Esophagus squamous epithelium (tissue), 5 donors: ENCODE measurements at places on chromosomes 6 and 20.

DNA sequence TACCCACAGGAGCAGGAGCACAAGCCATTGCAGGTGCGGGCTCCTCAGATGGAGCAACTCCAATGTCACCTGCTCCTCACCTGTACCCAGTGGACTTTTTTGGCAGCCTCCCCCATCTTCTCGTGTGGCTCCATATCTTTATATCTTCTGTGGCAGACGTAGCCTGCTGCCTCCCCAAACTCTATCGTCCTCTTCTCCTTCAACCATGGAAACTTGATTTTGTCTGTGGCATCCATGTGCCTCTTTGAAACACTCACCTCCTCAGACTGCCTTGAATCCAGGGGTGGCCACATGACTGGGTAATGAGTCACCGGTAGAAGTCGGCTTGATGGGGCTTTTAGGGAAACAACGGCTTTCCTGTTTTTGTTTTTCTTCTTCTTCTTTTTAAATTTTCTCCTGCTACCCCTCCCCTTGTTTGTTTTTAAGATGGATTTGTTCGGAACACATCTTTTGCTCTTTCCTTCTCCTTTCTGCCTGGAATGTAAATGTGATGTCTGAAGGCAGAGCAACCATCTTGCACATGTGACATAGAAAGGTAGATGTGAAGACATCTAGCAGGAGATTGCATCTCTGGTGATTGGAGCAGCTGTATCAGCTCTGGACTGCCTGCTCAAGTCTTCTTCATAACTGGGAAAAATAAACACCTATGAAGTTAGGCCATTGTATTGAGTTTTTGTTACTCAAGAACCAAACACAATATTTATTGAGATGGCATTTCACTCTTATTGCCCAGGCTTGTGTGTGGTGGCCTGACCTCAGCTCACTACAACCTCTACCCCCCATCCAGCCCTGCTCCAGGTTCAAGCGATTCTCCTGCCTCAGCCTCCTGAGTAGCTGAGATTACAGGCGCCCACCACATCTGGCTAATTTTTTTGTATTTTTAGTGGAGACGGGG is 69.9 kb upstream of the DDR1 start:
- DNase-seq, result no peak

- no peak for DNase-seq
Observed at GRCh38 chr6:114431641-114432040, 88.8 kb upstream of the HS3ST5 start.

DNA sequence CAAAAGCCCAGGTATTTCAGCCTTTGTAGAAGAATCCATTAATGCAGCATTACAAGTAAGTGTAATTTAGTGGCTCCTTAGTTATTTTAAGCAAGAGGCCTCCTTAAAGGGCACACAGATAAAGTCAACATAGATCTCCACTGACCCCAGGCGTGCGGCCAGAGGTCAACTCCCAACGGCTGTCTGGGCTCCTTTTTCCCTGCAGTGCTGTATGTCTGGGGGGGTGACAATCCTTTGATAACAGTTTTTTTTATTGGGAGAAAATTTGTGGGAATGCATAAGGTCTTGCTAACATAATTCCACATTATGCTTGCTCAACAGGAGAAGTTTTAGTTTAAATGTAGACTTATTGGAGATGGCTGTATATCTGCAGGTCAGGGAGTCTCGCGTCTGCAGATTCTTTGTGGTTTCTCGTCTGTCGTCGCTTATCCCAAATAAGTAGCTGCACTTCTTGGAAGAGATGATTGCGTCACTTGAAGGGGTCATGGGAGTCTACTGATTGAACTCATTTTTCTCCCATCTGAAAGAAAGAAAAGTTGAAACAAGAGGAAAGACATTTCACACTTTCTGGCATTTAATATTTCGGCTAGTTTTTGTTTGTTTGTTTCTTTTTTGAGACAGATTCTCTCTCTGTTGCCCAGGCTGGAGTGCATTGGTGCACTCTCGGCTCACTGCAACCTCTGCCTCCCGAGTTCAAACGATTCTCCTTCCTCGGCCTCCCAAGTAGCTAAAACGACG is 151.7 kb upstream of the AKAP12 start:
- no peak for DNase-seq

DNA sequence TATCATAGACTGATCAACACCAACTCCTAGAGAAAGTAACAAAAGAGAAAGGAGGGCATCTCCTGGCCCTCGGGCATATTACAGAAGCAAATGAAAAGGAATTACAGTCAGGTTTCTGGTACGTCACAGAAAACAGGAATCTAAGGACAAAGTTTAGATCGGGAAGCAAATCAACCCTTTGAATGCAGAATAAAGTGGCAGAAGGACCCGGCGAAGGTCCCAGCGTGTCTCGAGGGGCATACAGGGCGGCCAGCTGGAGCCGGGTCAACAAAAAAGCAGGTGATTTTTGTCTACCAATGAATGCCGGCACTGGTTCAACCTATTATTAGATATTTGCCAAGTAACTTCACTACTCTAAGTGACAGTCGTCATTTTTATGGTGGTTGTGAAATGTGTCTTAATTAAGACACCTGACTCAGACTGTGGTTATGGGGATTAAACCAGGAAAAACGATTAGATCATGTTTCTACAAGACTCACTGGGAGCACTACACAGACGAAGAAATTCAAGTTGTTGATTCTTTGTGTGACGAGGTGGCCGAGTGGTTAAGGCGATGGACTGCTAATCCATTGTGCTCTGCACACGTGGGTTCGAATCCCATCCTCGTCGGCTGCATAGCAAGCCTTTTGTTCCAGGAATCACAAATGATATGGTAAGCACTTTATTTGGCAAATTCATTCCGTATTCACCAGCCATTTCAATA is 12.4 kb upstream of the ZSCAN9 start:
- no peak for DNase-seq

GRCh38 chr6:162856885-162857284 is 129.1 kb downstream of the PACRG start:
- no peak for DNase-seq

GRCh38 chr20:36672991-36673390 is 27.0 kb upstream of the SLA2 start:
- no peak for DNase-seq

DNA sequence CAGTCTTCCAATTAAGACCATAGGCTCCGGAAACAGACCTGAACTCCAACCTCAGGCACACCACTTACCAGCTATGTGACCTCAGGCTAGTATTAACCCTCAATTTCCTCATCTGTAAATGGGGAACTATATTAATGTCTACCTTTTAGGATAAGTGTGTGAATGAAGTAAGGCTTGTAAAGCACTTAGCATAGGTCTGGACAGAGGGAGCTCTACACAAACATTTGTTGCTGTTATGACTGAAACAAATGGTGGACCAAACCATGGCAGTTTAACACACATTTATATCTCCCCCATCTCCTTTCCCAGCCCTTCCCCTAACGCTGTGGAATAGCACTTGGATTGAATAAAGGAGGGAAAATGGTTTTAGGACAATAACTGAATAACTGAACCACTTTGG is 48.7 kb downstream of the TSHZ2 start:
- no peak for DNase-seq

- no peak for DNase-seq
Observed at GRCh38 chr6:134379076-134379475, 61.2 kb upstream of the SGK1 start.

GRCh38 chr6:111212625-111213024 is 125.3 kb downstream of the SLC16A10 start:
- DNase-seq, result no peak

GRCh38 chr6:122400121-122400450 is 634 bp downstream of the HSF2 start:
- no peak for DNase-seq

DNA sequence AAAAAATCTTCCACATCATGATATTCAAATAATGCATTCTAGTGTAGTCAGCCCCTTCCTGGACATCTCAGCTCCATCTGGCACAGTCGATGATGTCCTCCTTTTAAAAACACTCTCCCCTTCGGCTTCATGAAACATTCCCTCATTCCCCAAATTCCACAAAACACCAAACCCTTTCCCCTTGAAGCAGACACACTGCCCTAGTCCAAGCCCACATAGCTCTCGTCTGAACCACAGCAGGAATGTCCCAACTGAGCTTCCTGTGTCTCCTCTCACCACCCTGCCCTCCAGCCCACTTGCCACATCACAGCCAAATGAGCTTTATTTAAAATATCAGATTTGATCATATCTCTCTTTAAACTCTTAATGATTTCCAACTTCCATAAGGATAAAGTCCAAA is 106.4 kb upstream of the CARMIL1 start:
- DNase-seq, result no peak

DNA sequence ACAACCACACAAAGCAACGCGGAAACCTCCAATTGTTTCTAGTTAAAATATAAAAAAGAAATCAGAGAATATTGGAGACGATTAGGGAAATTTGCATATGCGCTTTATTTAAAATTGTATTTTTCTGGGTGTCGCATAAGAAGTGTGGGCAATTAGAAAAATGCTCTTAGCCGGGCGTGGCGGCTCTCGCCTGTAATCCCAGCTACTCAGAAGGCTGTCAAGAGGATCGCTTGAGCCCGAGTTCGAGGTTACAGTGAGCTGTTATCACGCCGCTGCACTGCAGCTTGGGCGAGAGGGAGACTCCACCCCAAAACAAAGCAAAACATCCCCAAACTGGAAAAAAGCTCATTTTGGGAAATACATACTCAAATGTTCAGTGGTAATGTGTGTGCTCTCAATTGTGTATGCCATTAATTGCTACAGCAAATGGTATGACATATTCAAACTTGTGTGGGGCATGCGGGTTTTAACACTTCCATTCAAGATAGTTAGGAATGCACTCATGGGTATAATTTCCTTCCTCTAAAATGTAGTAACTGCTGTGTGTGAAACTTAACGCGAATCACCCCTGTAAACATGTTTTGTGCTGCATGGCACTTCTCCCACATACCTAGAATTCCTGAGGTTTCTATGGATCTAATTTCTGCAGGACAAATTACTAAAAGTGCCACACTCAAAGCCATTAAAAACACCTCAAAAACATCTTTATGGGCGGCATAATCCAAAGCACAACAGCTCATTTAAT is 54.7 kb upstream of the HFE start:
- DNase-seq, result no peak

DNA sequence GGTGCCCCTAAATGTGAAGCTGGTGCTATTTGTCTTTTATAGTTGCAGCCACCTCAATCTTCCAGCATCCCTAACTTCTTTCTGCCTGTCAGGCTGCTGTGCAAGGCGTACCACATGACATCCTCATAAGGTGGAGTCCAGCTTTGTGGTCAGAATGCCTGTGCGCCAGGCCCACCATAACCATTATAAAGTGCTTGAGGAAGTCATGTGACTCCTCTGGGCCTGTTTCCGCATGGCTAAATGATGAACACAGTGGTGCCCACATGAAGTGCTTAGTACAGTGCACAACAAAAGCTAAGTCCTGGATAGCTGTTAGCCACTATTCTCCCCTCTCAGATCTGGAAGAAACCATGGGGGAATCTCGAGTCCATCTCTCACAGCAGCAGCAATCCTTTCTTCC is 75.6 kb downstream of the INSM1 start:
- no peak for DNase-seq

DNA sequence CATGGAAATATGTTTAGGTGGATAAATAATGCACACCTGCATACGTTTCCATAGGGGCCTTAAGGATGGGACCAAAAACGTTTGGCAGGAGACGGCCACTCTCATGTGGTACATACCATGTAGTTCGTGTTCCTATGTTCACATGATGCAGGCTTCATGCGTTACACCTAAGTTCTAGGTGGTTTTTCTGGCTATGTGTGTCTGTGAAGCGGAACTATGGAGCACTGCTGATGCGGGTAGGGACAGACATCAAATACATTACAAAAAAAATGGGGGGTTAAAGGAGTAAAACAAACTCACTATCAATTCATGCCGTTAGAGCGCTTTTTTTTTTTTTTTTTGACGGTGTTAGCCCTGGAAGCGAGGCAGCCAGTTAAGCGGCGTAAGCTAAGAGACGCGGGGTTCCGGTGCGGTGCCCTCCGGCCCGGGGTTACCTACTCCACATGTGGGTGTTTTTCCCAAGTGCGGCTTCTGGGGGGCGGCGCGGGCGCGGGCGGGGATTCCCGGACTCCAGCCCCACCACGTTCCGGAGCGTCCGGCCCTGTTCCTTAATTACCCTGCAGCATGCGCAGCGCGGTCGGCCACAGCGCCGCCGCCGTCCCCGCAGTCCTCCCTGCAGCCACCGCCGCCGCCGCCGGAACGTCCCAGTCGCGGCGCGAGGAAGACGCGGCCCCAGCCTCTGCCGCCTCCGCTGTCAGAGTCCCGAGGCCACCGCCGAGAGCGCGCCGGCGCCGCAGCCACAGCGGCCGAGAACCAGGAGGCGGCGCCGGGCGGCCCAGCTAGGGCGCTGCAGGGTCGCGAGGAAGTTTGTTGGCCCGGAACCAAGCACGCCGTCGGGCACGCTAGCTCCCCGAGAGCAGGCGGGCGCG is 648 bp downstream of the COL19A1 start:
- no peak for DNase-seq

DNA sequence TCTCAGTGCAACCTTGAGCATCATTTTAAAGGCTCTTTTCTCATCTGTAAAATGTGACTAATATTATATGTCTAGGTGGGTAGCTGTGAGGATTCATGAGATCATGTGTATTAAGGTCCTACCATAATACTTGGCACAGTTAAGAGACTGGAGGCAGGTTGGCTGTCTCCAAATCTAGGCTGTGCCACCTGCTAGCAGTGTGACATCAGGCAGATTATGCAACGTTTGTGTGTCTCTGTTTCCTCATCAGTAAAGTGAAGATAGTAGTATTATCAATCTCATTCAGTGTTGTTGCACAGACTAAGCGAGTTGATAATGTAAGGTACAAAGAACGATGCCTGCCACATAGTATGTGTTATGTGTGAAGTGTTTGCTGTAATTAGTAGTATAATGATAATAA is 227.4 kb downstream of the SAMD5 start:
- DNase-seq, result no peak

- no peak for DNase-seq
Observed at GRCh38 chr20:23132930-23133559, 46.9 kb upstream of the CD93 start.

DNA sequence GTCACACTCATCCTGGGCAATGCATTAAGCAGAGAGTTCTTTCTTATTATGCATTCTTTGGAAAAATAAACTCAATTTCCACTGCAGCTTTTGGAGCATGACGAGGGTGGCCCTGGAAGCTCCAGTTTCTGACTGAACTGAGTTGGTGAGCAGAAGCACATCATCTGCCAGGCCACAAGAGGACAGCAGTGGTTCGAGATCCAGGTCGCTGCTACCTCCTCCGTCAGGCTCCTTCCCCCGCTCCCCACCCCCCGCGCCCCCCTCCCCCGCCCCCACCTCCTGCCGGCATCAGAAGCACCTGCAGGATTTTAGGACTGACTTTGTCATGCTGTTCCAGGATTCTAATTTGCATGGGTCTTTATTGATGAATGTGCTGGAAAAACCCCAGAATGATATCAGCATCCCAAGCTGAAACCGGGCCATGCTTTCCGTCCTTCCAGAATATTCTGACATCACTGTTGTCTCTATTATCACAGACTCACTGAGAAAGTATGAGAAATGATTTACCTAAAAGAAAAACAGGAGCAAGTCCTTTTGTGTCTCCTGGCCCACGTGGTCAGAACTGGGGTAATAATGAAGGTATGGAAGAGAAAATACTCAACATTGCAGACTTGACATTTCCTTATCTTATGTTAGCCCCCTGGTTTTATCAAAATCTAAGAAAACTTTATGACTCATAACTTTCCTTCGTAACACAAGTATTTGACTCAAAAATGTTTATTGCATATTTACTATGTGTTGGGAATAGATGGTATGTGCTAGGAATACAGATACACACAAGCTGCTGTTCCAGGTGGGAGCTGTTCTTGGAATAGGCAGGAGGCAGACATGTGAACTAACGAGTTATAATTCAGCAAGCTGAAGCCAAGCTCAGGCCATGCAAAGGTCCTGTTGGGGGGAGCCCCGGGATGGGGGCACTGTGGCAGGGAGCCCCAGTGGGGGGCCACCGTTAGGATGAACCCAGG is 220.2 kb upstream of the EXOC2 start:
- DNase-seq, result no peak
